ENCODE measurements at places on chromosomes 4 and X.
A peak's percentile ranks its signal among the peaks of the same experiment; 100 is the strongest.

DNA sequence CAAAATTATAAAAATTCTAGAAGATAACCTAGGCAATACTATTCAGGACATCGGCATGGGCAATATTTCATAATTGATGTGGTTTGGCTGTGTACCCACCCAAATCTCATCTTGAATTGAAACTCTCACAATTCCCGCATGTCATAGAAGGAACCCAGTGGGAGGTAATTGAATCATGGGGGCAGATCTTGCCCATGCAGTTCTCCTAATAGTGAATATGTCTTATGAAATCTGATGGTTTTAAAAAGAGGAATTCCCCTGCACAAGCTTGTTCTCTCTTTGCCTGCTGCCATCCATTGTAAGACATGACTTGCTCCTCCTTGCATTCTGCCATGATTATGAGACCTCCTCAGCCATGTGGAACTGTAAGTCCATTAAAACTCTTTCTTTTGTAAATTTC lies 77.7 kb downstream of the DDX60 start:
- DNase-seq, result no peak

GRCh38 chr4:114389070-114389685 lies 209.4 kb upstream of the UGT8 start:
- no peak for DNase-seq

- no peak for DNase-seq
These were observed 14.2 kb downstream of the SEC24D start for GRCh38 chr4:118821590-118822293.

DNA sequence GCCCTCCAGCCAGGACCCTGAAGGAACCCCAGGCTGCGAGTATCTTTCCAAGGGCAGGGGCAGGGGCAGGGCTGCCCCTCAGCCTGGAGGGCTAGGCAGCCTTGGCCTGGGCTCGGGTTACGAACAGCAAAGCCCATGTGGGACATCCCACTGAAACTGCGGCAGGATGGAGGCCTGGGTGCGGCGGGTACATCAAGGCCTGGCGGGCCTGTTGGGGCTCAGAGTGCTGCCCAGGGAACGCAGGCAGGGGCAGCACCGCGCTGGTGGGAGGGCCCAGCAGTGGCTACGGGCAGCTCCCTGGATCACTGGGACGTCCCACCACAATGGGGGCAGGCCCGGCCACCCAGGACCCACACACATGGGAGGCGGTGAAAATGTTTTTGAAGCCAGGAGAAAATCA lies 10.9 kb downstream of the NAT8L start:
- no peak for DNase-seq

- peak; percentile 52 for DNase-seq
These were observed 46.4 kb downstream of the ASMT start for GRCh38 chrX:1661048-1661921.

GRCh38 chrX:20500171-20500865 lies 233.6 kb upstream of the RPS6KA3 start:
- no peak for DNase-seq

DNA sequence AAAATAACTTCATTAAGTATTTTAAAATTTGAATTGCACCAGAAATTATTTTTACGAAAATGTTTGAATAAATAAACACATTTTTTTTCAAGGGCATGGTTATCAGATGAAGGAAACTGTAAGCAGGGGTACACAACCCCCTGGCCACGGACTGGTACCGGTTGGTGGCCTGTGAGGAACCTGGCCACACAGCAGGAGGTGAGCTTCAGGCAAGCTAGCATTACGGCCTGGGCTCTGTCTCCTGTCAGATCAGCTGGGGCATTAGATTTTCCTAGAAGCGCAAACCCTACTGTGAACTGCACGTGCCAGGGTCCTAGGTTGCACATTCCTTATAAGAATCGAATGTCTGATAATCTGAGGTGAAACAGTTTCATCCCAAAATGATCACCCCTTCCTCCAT lies 1499.7 kb upstream of the AGA start:
- no peak for DNase-seq

DNA sequence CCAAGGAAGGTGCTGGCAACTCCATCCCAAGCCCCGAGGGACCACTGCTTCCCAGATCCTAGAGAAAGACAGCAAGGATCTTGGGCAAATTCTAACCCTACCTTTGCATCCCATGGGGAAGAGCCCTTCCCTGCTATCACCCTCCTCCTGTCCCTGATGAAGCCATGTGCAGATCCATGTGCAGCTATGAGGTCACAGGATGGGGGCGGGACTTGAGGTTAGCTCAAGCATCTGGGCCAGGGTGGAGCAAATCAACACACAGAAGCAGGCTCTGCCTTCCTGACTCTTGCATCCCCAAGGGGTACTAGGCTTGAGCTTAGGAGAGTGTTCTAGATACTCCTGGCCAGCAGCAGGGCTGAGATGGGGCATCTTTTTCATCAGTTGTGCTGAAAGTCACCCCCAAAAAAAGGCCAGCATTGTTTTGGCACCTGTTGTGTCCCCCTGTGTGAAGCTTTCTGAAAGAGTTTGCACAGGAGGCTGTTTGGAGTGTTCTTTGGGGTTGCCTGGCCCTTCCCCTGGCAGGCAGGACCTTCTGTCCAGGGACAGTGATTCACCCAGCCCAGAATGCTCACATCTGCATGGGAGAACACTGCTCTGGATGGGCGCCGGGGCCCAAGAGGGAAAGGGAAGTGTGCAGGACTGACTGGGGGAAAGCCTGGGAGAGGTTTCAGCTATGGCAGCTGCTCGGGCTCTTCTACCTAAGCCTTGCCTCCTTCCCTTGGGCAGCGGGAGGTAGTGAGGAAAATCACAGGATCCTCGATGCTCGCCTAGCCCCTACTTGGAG lies 50.8 kb downstream of the PRPS1 start:
- DNase-seq, result no peak

- no peak for DNase-seq
These were observed 460.4 kb downstream of the PPARGC1A start for GRCh38 chr4:23429497-23429896.

Measured in stimulated activated CD8-positive, alpha-beta memory T cell treated with anti-CD3 and anti-CD28 coated beads, Interleukin-15, amount 100 ng/mL, for 24 hours (primary cell).